ENCODE measurements at places on chromosomes 11 and 22.

DNA sequence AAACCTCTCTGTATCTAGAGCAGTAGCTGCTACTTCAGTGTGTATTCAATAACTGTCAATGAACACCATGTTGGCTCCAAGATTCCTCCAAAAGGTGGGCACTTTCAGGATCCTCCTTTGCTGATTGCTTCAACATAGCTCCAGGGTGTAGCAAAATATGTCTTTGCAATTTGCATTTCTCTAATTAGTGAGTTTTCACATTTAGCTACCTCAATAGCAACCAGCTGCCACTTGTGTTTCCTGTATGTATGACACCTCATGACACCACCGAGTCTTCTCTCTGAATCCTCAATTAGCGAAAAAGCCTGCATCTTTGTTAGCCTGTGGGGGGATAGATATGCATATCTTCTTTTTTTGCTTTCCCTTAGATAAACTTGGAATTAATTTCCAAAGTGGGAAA lies 898.3 kb upstream of the FAT3 start:
- H3K4me1 ChIP-seq: no peaks in the 10 kb centered on the region
- H3K27me3 ChIP-seq: no peaks in the 10 kb centered on the region

DNA sequence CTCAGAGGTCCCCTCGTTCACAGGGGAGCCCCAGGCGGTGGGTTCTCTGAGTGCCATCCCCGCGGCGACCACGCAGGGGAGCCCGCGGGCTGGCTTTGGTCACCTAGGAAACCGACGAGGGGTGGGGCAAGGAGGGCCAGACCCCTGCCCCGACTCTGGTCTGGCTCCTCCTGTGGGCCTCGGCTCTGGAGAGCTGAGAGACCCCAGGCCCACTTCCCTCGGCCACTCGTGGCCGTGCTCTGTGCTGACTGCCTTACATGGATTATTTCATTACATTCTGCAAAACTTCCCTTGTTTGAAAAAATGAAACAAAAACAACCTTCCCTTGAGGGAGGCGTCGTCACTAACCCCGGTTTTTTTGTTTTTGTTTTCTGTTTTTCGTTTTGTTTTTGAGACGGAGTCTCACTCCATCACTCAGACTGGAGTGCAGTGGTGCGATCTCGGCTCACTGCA lies 15.1 kb upstream of the CYTH4 start:
- H3K4me1 ChIP-seq: peaks cover 44% of the 10 kb centered on the region
- no peaks in the 10 kb centered on the region for H3K27me3 ChIP-seq
- H3K27ac ChIP-seq: peak overlapping the region; percentile 78

DNA sequence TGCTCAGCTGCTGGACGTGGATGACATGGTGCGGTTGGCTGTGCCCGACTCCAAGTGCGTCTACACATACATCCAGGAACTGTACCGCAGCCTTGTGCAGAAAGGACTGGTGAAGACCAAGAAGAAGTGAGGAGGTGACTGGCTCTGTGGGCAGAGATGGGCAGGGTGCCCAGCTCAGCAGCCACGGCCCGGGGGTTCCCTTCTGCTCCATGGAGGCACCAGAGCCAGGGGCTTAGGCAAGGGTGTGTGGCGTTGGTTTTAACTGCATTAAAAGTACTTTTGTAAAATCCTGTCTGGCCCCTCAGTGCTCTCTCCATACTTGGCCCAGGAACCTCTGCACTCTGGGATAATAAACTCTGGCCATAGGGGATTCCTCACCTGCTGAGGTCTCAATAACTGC lies 12.6 kb downstream of the SMTNL1 start:
- no peaks in the 10 kb centered on the region for H3K4me1 ChIP-seq
- no peaks in the 10 kb centered on the region for H3K27me3 ChIP-seq
- H3K27ac ChIP-seq: no peak overlapping the region
- H3K36me3 ChIP-seq: peaks cover 16% of the 10 kb centered on the region

DNA sequence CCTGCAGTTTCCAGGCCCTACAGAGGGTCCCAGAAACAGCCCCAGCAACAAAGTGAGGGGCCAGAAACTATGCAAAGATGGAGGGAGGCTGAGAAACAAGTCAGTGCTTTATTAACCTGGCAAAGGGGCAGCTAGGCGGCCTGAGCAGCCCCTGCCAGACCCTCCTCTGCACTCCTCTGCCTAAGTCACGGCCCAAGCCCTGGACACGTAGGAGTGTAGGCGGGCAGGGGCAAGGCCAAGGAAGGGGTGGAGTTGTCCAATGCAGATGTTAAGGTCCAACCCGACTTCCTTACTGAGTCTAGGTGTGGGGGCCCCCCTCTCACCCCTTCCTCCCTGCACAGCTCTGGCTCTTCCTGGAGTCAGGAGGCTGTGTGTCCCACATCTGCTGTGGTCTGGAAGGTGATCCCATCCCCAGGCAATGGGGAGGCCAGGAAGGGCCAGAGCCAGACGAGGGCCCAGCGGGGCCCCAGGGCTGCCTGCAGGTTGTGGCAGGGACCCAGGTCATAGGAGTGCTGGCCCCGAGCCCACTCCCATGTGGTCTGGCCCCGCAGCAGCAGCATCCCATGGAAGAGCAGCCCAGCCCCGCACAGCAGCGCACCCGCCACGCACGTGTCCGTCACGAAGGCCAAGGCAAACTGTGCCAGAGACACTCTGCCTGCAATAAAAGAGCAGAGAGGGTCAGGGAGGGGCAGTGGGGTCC lies 6.5 kb downstream of the ZDHHC24 start:
- no peak overlapping the region for H3K27ac ChIP-seq
- DNase-seq: no peak

DNA sequence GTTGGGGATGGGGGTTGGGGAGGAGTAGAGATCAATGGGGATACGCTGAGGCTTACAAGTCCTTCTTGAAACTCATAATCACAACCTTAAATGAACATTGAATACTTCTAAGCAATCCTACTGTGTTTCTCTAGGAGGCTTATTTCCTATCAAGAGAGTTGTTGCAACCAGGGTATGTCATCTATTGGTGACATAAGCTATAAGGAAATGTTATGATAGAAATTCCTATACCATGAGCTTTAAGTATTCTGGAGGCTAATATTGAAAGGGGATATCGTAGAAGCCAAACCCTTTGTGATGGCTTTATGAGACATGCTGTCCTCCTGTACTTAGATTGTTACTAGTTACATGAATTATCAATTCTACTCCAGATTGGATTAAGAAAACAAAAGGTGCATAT lies 72.9 kb downstream of the DKK3 start:
- H3K4me1 ChIP-seq: no peaks in the 10 kb centered on the region
- H3K36me3 ChIP-seq: peaks cover 24% of the 10 kb centered on the region
- H3K27ac ChIP-seq: no peak overlapping the region
- no peak for DNase-seq
- no peak overlapping the region for H3K4me3 ChIP-seq
- H3K27me3 ChIP-seq: no peaks in the 10 kb centered on the region

GRCh38 chr11:47391077-47391583 lies 12.8 kb upstream of the SPI1 start:
- DNase-seq: peak; percentile 69
- H3K36me3 ChIP-seq: no peaks in the 10 kb centered on the region
- no peaks in the 10 kb centered on the region for H3K27me3 ChIP-seq

DNA sequence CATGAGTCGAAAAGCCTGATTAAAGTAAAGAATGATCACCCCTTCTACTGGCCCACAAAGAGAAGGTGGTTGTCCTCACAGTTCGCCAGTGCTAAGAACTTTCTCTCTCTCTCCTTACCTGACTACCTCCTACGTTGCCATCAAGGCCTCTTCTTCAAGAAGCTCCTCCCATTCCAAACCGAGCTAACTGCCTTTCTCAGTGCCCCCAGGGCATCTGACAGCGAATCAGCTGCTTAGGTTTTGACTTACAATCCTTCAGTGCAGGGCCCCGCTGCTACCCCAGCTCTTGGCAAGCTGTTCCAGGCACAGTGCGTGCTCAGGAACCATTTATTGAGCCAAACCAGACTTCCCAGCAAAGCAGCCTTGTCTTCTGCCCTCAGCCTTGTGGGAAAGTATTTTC lies 5.8 kb downstream of the VSTM5 start:
- H3K36me3 ChIP-seq: no peaks in the 10 kb centered on the region
- H3K4me3 ChIP-seq: no peak overlapping the region
- peaks cover 9% of the 10 kb centered on the region for H3K27me3 ChIP-seq
- peaks cover under 1% of the 10 kb centered on the region for H3K4me1 ChIP-seq

GRCh38 chr11:32400670-32401369 lies 34.5 kb downstream of the WT1 start:
- no peaks in the 10 kb centered on the region for H3K4me1 ChIP-seq
- no peak for DNase-seq
- peaks cover 38% of the 10 kb centered on the region for H3K36me3 ChIP-seq
- H3K27me3 ChIP-seq: no peaks in the 10 kb centered on the region
- H3K4me3 ChIP-seq: no peak overlapping the region
- H3K27ac ChIP-seq: no peak overlapping the region

Measured in common myeloid progenitor, CD34-positive (primary cell).